CD4-positive, alpha-beta T cell treated with Interleukin-4 for 4 hours (primary cell): ENCODE measurements at places on chromosomes 16 and 17.
A peak's percentile ranks its signal among the peaks of the same experiment; 100 is the strongest.

DNA sequence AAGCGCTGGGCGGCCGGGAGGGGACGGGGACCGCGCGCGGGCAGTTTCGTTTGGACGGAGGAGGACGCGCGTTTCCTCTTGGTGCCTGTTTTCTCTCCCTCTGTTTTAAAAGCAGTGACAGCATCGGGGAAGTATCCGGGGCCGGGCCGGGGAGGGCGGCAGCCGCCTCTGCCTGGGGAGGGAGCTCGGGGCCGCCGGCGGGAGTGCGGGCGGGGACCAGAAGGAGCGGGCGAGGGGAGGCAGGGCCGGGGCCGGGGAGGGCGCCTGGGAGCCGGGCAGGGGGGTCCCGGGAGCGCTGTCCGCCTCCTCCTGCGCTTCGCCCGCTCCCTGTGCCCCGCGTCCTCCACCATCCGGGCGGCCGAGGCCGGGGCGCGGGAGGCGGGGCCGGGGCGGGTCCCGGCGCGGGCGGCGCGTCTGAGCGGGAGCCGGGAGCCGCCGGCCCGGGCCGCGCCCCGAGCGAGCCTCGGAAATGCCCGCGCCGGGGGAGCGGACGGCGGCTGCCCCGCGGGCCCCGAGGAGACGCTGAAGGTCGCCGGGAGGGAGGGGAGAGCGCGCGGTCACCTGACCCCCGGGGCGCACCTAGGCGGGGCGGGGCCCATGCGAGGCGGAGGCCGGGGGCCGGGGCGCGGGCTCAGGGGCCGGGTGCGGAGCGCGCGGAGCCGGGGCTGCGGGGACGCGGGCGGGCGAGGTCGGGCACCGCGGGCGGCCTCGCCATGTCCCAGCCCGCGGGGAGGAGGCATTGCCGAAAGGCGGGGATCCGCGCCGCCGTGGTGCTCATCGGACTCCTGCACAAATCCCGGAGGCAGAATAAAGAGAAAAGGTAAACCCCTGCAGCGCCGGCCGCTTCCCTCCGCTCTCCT lies 57.3 kb downstream of the RAP1GAP2 start:
- DNase-seq, result peak; percentile 15

GRCh38 chr17:45170931-45171337 lies 9.3 kb downstream of the HEXIM2 start:
- DNase-seq, result no peak

- no peak for DNase-seq
Observed at GRCh38 chr17:82791532-82791931, 39.7 kb downstream of the TBCD start.

GRCh38 chr17:37648555-37648954 lies 5.3 kb upstream of the DDX52 start:
- DNase-seq, result no peak

DNA sequence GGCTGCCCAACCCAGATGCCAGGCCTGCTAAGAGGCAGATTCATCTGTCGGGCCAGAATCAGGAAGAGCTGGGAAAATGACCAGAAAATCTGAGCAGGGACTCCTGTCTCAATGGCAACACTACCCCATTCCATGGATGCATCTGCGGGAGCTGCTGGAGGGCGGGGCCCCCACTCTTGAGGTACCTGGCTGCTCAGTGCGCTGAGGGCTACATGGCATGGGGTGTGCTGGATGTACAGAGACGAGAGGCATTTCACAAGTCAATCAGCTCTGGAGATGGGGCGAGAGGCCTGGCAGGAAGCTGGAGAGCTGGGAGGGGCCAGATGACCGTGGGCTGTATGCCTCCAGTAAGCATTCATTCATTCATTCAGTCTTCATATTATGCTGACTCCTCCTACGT lies 6.4 kb downstream of the SDK2 start:
- no peak for DNase-seq

DNA sequence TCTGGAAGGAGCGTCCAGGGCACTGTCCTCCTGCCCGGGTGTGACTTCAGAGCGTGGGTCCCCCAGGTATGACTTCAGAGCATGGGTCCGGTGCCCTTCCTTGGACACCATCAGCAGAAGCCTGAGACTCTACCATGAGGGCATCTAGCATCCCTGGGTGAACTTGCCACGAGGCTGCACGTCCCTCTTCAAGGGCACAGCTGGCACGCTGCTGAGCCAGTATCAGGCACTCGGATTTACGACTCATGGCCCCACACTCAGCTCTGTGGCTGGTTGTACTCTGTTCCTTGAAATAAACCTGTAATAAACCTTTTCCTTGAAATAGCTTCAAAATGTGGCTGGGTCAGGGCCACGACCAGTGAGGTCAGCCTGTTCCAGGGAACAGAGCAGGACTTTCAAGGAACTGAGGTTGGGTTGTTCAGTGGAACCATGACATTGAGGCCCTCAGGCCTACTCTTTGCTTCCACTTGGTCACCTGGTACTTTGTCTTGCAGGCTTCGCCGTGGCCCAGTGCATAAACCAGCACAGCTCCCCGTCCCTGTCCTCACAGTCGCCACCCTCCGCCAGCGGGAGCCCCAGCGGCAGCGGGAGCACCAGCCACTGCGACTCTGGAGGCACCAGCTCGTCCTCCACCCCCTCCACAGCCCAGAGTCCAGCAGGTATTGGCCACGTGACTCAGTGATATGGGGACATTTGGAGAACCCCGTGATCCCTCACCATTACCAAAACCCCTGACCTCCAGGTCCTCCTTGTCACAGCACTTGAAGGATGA lies 89.9 kb downstream of the SOCS1 start:
- no peak for DNase-seq

DNA sequence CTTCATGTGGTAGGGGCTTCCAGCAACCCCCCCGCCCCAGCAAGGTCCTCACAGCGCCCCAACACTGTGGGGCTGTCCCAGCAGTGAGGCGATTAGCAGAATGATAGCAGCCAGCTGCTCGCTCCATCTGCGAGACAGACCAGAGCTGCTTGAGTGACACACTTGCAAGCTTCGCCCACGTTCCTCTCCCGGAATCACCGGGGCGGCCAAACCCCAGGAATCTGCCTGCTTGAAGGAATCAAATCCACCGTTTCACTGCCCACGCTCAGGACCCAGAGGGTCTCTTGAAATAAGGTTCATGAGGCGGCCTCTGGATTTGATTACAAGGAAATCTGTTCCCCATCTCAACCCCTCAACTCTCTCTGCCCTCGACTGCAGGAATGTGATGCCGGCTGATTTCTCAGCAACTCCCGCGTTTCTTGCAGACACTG lies 356.0 kb downstream of the C16orf95 start:
- no peak for DNase-seq

DNA sequence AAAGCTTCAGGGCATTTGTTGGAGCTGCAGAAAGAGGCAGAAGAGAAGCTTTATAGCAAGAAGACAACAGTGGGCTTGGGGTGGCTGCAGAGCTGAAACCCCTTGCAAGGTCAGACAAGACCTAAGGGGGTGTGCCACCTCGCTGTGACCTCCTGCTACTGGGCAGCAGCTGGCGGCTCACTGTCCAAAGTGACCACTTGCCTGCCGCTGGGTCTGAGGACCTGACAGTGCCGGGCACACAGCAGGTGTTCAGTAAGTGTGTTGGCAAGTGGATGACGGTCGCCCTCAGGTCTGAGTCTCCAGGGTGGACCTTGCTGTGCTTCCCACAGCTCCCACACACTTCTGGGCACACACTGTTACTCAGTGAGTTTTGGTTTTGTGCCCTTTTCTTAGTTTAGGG lies 336.5 kb downstream of the C16orf95 start:
- DNase-seq, result no peak

DNA sequence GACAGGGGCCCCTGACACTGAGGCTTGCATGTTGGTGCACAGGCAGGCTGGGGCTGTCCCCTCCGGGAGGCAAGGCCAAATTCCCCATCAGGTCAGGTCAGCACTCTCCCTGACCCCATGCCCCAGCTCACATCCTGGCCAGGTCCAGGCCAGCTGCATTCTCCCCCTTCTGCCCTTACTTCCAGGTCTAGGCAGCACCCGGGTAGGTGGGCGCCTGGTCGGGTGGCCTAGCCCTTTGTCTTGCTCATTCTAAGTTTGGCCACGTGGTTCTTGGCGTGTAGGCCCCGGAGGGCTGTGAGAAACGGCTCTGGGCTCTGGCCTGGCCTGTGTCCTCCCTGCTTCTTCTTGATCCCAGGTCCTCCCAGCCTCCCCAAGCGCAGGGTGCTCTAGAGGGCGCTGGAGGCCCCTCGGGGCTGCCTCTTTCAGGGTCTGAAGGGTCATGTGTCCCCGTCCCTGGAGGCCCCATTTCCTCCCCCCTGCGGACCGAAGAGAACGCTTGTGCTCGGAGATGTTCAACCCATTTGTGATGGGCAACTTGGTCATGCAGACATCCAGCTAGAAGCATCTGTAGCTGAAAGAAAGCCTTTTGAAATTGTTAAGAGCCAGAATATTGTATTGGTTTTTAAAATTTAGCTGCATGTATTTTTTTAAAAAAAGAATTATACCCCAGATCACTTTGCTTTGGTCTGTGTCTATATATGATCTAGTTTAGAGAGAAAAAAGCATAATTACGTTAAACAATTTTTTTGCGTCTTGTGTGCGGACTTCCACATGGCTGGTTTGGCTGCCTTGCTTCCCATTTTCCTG lies 6.7 kb downstream of the BAHCC1 start:
- DNase-seq, result no peak

DNA sequence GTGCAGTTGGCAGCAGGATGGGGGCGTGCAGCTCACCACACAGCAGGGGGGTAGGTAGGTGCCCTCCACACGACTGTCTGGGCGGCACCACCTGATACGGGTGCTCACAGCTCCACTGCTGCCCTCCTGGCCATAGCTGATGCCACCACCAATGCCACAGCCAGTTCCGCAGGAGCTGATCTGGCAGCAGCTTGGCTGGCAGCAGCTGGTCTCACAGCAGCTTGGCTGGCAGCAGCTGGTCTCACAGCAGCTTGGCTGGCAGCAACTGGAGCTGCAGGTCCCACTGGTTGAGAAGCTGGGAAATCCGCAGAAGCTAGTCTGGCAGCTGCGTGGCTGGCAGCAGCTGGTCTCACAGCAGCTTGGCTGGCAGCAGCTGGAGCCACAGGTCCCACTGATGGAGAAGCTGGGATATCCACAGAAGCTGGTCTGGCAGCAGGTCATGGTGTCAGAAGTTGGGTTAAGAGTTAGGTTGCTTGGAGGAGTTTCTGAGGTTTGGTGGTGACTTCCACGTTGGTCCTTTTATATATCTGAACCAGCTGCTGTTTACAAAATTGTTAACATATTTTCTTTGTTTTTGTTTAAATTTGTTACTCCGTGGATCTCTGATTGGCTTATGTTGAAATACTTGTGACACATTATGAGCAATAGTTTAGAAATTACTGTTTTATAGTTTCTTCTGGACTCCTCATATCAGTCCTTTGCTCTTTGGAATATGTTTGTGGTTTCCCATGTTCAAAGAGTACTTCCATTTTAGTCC lies at the start of gene KRTAP1-5:
TSS of gene KRTAP1-5 (minus strand) at position 494 of the 757 bp plus-strand sequence. CDS start at position 441, 53 bp downstream.
- DNase-seq, result no peak

- no peak for DNase-seq
Observed at GRCh38 chr17:81651692-81652091, 4.7 kb downstream of the PDE6G start.

- no peak for DNase-seq
Observed at GRCh38 chr17:49450181-49450580, 35.5 kb upstream of the PHB1 start.

- DNase-seq, result no peak
Observed at GRCh38 chr17:41073676-41074075, 8.0 kb upstream of the KRTAP2-4 start.

- no peak for DNase-seq
Observed at GRCh38 chr17:78599419-78599818, 22.2 kb upstream of the DNAH17 start.

DNA sequence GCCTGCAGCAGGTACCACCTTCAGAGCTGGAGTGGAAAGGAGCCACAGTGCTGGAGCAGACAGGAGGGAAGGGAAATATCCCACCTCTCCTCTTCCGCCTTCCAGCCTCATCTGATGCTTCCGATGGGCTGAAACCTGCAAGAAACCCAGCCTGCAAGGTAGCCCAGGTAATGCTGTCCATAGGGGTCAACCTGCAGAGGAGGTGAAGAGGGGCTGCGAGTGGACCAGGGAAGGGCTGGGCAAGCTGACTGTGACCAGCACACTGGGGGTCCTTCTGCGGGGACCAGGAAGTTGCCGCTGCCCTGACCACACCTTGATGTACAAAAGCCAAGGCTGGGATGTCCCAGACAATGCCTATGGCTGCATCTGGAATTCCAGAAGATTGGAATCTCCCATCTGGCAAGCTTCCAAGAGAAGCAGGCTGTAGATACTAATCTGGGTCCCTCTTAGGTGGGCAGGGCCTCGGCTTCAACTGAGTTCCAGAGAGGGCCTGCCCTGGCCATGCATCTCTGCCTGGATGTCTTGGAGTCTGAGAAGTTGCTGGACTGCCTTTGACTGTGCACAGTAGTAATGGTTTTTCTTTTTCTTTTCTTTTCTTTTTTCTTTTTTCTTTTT lies 5.8 kb downstream of the FOXL1 start:
- DNase-seq, result no peak

GRCh38 chr16:50302472-50303005 lies 36.2 kb downstream of the ADCY7 start:
- no peak for DNase-seq

DNA sequence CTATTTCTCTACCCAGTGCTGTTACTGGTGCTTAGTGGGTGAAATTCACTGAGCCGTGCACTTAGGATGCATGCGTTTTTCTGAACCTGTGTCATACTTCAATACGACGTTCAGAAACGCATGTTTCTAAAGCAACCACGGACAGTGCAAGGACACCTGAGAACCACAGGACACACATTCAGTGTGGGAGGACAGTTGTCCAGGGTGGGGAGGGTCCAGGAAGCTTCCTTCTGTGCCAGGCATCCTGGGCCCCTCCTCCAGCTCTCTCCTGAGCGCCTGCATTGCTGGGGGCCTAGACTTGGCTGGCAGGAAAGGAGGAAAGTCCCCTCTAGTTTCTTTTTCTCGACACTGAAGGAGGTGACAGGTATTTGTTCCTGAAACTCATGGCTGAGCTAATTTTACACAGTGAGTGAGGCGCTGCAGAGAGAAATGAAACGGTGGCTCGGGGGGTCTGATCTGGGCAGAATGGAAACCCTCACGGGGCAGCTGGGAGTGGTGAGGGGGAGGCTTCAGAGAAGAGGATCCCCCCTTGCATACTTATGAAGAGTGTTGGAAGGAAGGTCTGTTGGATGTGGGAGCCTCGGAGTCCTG lies 89.9 kb downstream of the IRF8 start:
- no peak for DNase-seq

DNA sequence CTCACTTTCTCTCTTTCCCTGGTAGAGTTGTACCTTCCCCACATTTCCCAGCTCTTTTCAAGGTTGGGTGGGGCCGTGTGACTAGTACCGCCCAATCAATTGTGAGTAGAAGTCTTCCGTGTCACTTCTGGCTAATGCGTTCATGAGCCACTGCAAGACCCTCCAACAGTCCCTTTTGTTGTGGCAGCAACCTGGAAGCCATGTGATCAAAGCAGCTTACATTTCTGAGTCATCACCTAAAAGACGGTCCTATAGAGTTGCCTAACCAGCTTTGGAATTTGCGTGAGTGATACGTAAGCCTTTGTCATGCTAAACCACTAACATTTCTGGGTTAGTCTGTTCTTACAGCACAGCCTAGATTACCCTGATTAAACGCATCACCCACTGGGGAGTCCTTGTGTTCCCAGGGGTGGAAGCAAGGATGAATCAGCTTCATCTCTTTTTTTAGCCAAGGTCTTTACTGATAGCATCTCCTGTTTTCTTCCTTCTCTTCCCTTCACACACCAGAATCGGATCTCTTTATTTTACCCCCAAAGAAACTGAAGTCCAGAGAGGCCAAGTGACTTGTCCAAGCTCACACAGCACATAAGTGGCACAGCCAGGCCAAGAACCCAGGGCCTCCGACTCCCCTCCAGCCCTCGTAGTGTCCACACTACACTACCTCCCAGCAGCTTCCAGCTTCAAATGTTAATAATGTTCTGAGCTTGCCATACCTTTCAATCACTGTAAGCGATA lies 366.3 kb upstream of the XYLT1 start:
- DNase-seq, result no peak

- no peak for DNase-seq
Observed at GRCh38 chr16:21985524-21985923, 15.4 kb downstream of the PDZD9 start.
